ENCODE measurements at places on chromosomes 11 and 22. TPM values are rescaled to one million over a fixed set of nuclear protein-coding genes. Genes with fewer than 3 reads are reported as not detected.

NTM gene
- total RNA-seq = 45.8 TPM

POLR2L gene
- total RNA-seq = 60.5 TPM

HEPN1 gene
- total RNA-seq = not detected

OR8D1 gene
- total RNA-seq = not detected

FAT3 gene
- total RNA-seq = 0.11 TPM

FOLH1 gene
- total RNA-seq = not detected

MEI1 gene
- 0.39 TPM for total RNA-seq

GNB1L gene
- total RNA-seq = 4.7 TPM

FIBP gene
- total RNA-seq = 165 TPM

MMP10 gene
- total RNA-seq = 2.6 TPM

PNPLA3 gene
- 0.39 TPM for total RNA-seq

NRXN2 gene
- total RNA-seq = 0.87 TPM

MUC6 gene
- total RNA-seq = not detected

OR2AT4 gene
- not detected for total RNA-seq

C11orf86 gene
- total RNA-seq = not detected
